NCI-H1092 treated with DMSO at 0.1 percent for 48 hours (cell line): ENCODE measurements at places on chromosomes 2 and 18.

GRCh38 chr2:177984749-177985148 lies 87.8 kb downstream of the PDE11A start:
- peak; percentile 46 for DNase-seq

DNA sequence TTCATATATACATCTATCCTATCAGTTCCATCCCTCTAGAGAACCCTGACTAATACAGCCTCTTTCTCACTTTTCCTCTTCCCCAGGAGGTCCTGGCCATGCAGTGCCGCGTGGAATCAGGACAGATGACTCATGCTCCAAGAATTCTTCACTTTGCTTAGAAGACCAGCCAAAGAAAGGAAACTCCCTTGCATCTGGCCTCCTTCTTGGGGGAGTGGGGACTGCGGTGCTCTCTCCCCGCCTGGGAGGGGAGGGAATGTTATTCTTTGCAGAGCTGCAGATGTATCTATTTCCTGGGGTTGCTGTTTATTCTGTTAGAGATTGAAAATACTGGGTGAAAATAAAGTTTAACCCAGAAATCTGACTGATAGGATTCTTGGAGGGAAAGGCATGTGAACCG lies 111.5 kb upstream of the SH3BP4 start:
- no peak for DNase-seq

DNA sequence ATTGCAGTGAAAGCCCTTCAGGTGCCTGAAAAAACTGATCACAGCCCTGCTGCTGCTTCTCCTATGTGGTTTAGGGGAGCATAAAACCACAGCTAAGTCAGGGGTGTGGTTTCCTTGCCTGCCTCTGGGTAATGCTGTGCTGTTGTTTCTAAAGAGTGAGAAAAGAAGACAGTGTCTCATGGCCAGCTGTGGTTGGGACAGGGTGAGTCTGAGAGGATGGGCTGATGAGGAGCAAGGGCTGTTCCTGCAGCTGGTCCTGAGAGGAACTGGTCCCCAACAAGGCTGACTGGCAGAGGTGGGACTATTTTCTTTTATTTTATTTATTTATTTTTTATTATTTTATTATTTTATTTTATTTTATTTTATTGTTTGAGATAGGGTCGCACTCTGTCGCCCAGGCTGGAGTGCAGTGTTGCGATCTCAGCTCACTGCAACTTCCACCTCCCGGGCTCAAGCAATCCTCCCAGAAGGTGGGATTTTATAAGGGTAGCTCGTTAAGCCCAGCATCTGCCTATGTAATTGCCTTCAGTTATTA lies 236.7 kb downstream of the FHOD3 start:
- DNase-seq = no peak

DNA sequence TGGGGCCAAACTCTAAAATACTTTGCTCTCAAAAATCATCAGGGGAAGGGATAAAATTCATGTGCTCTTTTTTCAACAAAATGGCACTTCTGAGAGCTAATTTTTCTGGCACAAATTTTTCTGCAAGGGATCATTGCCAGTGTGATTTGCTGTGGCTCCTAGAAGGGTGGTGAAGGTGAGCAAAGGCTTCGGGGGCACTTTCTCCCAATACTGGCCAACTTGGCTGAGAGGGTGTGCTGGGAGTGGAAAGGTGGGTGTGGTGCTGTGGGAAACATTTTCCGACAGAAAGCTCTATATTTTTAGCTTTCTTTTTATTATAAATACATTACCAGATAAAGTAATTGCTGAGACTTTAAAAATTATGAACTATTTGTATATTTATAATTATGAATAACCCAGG lies 419 bp downstream of the SMYD1 start:
- no peak for DNase-seq

DNA sequence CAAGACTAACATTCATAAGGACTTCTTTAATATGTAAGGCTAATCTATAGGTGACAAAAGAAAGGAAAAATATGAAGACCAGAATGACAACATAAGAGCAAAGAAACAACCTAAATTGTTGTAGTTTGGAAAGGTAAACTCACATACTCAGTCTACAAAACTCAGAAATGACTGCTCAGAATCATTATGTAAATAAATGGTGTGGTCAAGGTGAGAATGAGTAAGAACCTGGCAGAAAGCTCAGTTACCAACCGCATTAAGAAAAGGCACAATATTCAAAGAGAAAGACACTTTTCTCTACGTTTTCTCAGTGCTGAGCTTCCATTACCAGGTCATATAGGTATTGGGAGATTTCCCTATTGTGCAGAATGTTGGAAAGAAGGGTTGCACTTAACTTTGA lies 15.8 kb downstream of the ATF2 start:
- DNase-seq = no peak

DNA sequence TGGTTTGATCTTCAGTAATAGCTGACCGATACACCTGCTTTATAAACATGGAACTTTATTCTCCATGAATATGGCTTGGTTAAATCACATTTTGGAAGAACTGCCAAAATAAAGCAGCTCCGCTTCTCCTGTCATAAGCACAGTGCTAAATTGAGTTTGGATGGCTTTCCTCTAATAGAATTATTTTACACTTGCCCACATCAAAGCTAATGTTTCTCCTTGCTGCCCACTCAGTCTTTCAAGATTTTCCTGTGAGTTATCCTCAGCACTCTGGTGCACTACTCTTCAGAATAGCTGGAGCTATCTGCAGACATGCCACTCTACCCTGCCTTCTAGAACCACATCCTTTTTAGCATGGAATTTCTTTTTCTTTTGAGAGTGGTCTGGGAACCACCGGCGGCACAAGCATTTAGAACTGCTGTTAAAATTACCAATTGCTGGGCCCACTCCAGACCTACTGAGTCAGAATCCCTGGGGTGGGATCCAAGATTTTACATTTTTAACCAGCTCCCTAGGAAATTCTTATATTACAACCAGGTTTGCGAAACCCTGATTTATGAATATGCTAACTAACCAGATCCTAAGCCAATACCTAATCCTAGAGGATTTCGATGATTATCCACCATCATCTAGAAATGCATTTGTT lies 283.3 kb downstream of the AFF3 start:
- DNase-seq = no peak

- no peak for DNase-seq
Measured at GRCh38 chr2:10721396-10722251, at the start of gene ATP6V1C2. Gene ATP6V1C2 (plus strand): TSS chr2:10721630. CDS start chr2:10722850, 1,220 bp downstream.

- DNase-seq = no peak
Measured at GRCh38 chr2:145286716-145287275, 766.9 kb upstream of the ZEB2 start.
